ENCODE measurements at places on chromosomes 6 and 20.

DNA sequence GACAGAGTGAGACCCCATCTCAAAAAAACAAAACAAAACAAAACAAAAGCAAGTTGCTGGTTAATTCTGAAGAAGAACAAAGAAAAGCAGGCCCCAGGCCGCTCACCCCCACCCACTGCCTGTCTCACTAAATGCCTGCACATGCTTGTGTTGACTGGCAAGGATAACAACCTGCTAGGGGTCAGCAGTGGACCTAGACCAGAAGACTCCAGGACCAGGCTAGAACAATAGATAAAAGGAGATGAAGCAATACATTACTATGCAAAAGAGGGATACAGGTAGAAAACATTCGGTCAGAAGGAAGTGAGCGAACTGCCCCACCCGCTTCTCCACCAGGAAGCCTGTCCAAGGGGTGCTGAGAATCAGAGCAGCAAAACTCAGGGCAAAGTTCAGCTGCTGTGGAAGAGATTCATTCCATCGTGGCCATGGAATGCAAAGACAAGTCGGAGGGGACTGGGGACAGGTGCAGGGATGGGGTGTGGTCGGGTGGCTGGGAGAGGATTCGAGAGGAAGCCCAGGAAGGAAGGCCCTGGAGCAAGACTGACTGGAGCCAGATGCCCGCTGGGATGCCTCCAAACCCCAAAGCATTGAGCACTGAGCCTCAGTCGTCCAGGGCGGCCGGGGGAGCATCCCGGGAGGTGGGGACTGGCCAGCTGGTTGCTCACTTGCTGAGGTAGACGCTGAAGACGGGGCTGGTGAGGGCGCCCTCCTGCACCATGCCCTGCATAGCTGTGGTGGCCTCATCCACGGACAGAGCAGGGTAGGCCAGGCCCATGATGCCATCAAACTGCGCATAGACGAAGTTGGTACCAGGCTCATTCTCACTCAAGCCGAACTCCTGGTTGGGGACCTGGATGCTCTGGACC, 5.3 kb downstream of the PGC start:
- DNase-seq: no peak

DNA sequence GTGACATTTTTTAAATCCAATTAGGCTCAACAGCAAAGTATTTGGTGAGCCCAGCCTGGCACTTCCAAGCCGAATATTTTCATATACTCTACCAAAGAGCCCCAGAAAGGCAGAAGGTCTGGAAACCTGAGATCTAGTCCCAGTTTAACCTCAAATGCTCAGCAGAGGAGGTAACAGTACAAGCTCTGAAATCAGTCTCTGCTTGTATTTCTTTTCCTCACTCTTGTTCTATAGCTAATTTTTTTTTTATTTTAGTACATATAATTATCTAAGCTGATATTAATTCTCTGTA, 9.1 kb downstream of the SOD2 start:
- no peak for DNase-seq

GRCh38 chr20:5810800-5811422, 60.7 kb downstream of the SHLD1 start:
- DNase-seq: no peak

GRCh38 chr6:79571030-79571367, 33.8 kb upstream of the LCA5 start:
- no peak for DNase-seq

DNA sequence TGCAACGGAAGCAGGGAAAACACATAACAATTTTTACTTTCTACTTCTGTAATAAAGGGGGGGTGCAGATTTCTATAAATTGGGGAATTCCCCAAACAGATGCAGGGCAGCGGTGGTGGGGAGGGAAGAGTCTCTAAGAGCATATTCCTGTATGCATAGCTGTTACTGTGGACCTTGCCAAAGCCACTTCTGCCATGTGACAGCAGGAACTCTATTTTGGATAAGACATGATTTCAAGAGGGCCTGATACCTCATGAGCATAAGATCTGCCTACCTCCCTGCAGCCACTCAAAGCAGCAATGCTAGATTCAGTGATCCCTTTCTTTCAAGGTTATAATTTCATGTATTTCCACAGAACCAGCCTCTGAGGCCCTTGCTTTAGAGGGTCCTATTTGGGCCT, 86.2 kb upstream of the CNKSR3 start:
- no peak for DNase-seq

DNA sequence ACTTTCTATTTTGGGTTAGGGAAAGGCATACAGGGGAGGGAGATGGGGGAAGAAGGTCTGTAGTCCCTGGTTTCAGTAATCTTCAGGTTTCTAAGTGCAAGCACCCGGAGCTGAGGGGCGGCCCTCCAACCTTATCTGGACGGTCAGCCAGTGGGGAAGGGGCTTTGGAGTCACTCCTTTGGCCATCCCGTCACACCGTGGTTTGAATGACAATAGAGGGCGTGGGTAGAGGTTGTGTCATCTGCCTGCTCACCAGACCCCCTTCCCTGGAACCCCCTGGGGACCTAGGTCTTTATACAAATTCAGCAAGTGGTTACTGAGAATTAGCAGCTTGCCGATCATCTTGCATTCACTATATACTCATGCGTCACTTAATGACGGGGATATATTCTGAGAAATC, 29.1 kb downstream of the STK35 start:
- no peak for DNase-seq
